ENCODE measurements at places on chromosomes 7 and 10. TPM values are rescaled to one million over a fixed set of nuclear protein-coding genes. Genes with fewer than 3 reads are reported as not detected.

AMZ1 gene
- polyA plus RNA-seq: 0.63 TPM

SCIN gene
- polyA plus RNA-seq: 112 TPM

FAM131B gene
- 2.1 TPM for polyA plus RNA-seq

OR2A1 gene
- polyA plus RNA-seq: 1.2 TPM

EPO gene
- 0.20 TPM for polyA plus RNA-seq

CALHM3 gene
- not detected for polyA plus RNA-seq

INA gene
- polyA plus RNA-seq: 0.53 TPM

KLF6 gene
- 55.3 TPM for polyA plus RNA-seq

TCERG1L gene
- polyA plus RNA-seq: 1.3 TPM

SOSTDC1 gene
- polyA plus RNA-seq: 47.8 TPM

CCDC146 gene
- polyA plus RNA-seq: 33.8 TPM

SFMBT2 gene
- polyA plus RNA-seq: 9.3 TPM

DPYSL4 gene
- 16.3 TPM for polyA plus RNA-seq

FZD8 gene
- polyA plus RNA-seq: 10.5 TPM

SORCS3 gene
- 4.2 TPM for polyA plus RNA-seq

SPAM1 gene
- polyA plus RNA-seq: 0.10 TPM

PAXIP1 gene
- 27.6 TPM for polyA plus RNA-seq

ELN gene
- 46.4 TPM for polyA plus RNA-seq

TRIM73 gene
- polyA plus RNA-seq: 7.6 TPM

All from left kidney (tissue), 8 donors.